ENCODE measurements at places on chromosomes 7 and 10.

DNA sequence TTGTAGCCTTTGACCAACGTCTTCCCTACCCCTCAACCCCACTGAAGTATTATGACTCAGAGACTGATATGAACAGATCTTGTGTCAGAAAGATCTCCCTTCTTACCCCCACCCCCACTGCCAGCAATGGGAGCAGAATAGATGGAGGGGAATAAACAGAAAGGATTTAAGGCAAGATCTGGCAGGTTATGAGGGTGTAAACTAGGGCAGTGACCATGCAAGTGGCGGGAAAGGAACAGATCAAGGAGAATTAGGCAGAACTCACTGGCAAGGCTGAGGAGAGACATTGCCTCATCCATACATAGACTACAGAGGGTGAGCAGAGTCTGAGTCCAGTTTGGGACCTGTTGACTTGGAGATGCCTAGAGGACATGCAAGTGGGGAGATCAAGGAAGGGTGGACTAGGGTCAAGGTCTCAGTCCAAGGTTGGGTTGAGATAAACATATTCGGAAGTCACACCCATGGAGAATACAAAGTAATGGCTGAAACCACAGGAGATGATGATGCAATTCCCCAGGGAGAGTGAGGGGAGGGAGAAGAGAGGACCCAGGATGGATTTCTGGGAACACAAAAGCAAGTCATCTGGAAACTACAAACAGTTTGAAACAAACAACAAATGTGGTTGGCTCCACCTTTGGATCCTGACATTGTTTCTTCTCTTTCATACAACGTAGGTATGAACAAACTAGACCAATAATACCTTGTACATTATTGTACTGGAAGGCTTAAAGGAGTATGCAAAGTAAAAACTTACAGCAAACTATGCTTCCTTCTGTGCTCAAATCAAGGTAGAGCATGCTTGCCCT lies 44.9 kb upstream of the IL6 start:
- no peak for DNase-seq

- no peak for DNase-seq
Observed at GRCh38 chr10:114655671-114656070, 2.4 kb downstream of the ABLIM1 start.

GRCh38 chr10:97134983-97135382 lies 50.8 kb downstream of the SLIT1 start:
- no peak for DNase-seq

GRCh38 chr7:73682745-73683055 lies 553 bp downstream of the DNAJC30 start:
- no peak for DNase-seq

GRCh38 chr10:3763852-3764625 lies 21.0 kb downstream of the KLF6 start:
- DNase-seq, result no peak

DNA sequence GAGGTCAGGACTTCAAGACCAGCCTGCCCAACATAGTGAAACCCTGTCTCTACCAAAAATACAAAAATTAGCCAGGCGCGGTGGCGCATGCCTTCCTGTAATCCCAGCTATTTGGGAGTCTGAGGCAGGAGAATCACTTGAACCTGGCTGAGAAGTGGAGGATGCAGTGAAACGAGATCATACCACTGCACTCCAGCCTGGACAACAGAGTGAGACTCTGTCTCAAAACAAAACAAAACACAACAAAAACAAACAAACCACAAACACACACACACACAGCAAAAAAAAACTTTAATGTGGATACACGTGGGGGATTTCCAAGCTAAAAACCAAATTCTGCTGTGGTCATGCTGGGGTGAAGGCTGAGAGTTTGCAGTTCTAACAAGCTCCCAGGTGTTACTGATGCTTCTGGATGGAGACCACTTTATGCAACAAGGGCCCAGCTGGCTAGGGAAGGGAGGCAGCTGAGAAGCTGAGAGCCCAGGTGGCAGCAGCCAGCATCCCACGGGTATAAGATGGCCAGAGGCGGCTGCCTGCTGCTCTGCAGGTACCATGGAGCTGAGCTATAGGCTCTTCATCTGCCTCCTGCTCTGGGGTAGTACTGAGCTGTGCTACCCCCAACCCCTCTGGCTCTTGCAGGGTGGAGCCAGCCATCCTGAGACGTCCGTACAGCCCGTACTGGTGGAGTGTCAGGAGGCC lies at the start of gene ZP3:
Gene ZP3 (plus strand): TSS at position 538 of the 699 bp plus-strand sequence. CDS start 15 bp downstream, at position 553.
- no peak for DNase-seq

DNA sequence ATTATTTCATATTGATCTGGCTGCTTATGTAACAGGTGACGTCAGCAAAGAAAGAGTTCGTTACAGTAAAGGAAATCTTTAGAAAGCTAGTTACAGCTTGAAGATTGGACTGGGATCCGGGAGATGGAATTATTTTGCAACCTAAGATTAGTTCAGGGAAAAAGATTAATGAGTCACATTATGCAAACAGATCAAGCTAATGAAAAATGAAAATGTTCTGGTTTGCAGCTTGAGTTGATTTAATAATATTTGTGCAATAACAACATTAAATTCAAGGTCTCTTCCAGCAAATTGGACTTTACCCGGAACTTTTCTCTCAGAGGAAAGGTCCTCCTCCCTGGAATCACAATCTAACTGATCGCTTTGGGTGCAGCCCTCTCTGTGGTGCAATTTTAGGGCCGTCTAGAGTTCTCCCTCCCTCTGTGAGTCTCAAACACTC lies 119.5 kb downstream of the OTUD1 start:
- DNase-seq, result no peak

DNA sequence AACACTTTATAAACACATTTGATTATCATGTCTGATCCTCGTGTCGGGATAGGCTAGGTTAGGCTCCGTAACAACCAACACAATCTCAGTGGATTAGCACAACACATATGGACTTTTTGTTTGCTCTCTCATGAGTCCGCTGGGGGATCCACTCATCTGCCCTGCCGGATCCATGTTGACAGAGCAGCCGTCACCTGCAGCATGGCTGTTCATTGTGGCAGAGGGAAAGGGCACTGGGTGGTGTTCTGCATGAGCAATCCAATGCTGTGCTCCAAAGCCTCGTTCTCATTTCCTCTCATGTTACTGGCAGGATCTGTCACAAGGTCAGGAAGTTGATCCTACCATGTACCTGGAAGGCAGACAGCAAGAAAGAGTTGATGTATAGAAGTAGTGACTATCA lies 62.5 kb upstream of the RAPGEF5 start:
- no peak for DNase-seq

GRCh38 chr10:52950578-52950977 lies 178.0 kb upstream of the MBL2 start:
- no peak for DNase-seq

GRCh38 chr7:88771417-88771816 lies 11.9 kb downstream of the ZNF804B start:
- no peak for DNase-seq

GRCh38 chr10:13987446-13987845 lies 343.3 kb downstream of the FRMD4A start:
- DNase-seq, result no peak

GRCh38 chr10:3195726-3196125 lies 23.1 kb upstream of the PITRM1 start:
- no peak for DNase-seq

- DNase-seq, result no peak
Observed at GRCh38 chr10:87059401-87059800, 35.2 kb downstream of the GLUD1 start.

DNA sequence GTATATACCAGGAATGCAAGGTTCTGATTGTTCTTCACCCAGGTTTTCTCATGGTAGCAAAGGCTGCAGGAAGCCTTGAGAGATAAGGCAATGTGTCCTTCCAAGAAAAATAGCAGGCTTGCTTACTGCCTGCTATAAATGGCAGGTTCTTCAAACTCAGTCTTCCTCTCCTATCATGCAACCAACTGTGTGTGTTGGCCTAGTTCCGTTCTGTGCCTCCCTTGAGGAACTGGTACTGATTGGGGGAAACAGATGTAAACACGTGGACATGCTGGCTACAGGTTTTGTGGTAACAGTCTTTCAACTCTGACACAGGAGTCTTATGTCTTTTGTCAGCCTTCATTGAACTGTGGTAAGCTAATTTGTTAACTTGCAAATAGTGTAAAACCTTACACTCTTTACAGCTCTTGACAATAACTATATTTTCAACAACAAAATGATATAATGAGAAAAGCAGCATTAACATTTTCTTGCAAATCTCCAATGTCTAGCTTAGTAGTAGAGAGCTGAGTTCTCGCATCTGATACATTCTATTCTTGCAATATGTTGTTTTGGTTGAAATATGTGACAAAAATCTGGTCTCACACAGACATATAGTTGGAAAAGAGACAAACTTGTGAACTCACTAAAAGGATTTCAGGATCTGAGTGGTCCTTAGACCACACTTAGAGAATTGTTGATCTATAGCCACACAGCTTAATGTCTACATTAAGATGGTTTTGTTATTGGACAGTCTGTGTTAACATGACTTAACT lies 54.7 kb upstream of the LSM8 start:
- no peak for DNase-seq

GRCh38 chr10:118504467-118505205 lies 90.8 kb downstream of the PRLHR start:
- DNase-seq, result no peak

GRCh38 chr10:24449321-24449740 lies 240.4 kb downstream of the KIAA1217 start:
- no peak for DNase-seq

- no peak for DNase-seq
Observed at GRCh38 chr7:135508883-135509588, 866 bp downstream of the CNOT4 start.

DNA sequence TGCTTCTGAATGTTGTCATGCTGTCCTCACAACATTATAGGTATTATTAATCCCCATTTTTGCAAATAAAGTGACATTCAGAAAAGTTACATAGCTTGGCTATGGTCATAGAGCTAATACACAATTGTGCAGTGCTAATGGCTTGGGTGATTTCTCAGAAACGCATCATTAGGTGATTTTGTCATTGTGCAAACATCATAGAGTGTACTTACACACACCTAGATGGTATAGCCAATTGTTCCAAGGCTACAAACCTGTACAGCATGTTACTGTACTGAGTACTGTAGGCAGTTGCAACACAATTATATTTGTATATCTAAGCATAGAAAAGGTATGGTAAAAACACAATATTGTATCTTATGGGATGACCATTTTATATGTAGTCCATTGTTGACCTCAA lies 91.0 kb downstream of the BTAF1 start:
- no peak for DNase-seq

DNA sequence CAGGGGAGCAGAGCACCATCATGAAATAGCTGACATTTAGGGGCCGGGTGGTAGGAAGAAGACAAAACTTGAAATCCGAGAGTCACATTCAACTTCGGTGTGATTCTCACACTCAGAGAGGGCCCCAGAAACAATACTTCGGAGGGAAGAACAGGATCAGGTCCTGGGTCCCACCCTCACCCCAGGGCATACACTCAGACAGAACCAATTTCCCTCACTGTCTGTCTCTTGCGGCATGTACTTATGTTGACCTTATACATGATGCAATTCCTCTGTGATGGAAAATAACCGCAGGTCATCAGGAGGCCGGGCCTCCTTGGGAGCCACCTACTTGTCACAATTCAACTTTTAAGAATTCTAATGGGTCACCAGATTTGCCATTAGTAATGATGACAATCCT lies 26.3 kb upstream of the HMX3 start:
- DNase-seq, result no peak

- no peak for DNase-seq
Observed at GRCh38 chr7:123537026-123537642, 2.7 kb upstream of the IQUB start.

DNA sequence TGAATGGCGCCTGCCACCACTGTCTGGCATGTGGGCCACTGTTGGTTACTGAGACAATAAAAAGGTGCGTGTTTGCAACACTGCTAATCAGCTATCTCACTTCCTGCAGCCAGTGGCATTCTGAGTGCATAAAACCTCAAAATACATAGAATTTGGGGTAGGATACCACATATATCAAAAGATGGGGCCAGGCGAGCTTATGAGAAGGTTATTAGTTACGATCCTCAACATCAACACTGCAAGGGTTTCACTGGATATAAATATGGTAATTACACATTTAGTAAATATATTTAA lies 200.2 kb downstream of the WDR37 start:
- DNase-seq, result no peak

GRCh38 chr10:24871011-24871935 lies 81.1 kb downstream of the PRTFDC1 start:
- no peak for DNase-seq

DNA sequence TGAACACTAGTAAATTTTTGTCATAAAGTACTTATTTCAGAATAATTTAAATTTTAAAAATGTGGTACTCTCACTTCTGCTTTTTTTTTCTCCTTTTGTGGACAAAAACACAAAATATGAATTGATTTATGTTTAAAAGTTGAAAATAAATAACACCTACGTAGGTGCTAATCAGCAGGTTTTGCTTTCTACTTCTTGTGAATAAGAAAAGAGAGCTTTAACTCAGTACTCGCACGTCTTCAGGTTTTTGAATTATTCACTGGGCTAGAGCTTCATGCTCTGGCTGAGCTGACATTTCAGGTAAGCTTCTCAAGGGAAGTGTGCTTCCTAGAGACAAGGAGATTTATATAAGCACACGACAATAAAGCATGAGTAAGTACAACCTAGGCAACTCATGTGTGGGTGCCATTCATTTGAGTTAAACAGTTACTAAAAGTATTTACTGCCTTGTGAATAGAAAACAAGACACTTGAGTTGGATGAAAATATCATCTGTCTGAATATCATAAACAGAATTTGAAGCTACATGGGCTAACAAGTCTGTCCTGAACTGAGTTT lies 190.0 kb upstream of the POT1 start:
- no peak for DNase-seq

DNA sequence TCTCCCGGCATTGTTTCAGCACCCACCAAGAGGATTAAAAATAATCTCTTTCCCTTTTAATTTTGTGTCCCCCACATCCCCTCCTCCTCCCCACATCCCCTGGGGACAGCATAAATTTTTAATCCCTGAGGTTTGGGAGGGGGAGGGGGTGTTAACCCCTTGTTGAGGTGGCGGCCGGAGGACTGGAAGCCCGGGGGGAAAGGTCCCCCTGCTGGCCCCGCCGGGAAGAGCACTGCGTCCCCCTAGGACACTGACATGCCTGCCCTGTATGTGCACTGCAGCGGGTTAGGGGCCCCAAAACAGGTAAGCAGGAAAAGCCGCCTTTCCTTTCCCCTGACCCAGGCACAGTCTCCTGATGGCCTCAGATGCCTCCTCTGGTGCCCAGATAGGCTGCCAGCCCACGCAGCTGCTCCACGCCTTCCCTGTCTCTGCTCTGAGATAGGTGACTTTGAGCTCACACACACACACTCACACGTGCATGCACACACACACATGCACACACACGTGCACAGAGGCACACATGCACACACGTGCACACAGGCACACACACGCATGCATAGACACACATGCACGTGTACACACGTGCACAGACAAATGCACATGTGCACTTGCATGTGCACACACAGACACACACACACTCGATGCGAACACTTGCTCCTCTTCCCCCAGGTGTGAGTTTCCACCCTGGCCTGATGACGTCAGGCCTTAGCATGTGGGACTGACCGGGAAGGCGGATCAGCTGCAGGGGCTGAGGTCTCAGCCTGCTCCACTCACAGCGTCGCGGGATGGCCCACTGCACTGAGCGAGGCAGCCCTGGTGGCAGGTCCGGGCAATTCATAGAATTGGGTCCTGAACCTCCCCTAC lies 12.3 kb downstream of the CNPY1 start:
- no peak for DNase-seq
